ENCODE measurements at places on chromosomes 6 and 20.

DNA sequence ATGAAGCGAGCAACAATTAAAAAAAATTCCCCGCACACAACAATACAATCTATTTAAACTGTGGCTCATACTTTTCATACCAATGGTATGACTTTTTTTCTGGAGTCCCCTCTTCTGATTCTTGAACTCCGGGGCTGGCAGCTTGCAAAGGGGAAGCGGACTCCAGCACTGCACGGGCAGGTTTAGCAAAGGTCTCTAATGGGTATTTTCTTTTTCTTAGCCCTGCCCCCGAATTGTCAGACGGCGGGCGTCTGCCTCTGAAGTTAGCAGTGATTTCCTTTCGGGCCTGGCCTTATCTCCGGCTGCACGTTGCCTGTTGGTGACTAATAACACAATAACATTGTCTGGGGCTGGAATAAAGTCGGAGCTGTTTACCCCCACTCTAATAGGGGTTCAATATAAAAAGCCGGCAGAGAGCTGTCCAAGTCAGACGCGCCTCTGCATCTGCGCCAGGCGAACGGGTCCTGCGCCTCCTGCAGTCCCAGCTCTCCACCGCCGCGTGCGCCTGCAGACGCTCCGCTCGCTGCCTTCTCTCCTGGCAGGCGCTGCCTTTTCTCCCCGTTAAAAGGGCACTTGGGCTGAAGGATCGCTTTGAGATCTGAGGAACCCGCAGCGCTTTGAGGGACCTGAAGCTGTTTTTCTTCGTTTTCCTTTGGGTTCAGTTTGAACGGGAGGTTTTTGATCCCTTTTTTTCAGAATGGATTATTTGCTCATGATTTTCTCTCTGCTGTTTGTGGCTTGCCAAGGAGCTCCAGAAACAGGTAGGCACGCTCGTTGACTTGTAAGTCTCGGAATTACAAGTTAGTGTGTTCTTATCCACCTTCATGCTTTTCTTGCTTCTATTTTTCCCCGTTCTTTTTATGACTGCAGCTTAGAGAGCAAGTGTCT is at the start of gene EDN1:
Gene EDN1 (plus strand): TSS at position 429 of the 888 bp plus-strand sequence. CDS start 269 bp downstream, at position 698.
- DNase-seq: peak; percentile 41

DNA sequence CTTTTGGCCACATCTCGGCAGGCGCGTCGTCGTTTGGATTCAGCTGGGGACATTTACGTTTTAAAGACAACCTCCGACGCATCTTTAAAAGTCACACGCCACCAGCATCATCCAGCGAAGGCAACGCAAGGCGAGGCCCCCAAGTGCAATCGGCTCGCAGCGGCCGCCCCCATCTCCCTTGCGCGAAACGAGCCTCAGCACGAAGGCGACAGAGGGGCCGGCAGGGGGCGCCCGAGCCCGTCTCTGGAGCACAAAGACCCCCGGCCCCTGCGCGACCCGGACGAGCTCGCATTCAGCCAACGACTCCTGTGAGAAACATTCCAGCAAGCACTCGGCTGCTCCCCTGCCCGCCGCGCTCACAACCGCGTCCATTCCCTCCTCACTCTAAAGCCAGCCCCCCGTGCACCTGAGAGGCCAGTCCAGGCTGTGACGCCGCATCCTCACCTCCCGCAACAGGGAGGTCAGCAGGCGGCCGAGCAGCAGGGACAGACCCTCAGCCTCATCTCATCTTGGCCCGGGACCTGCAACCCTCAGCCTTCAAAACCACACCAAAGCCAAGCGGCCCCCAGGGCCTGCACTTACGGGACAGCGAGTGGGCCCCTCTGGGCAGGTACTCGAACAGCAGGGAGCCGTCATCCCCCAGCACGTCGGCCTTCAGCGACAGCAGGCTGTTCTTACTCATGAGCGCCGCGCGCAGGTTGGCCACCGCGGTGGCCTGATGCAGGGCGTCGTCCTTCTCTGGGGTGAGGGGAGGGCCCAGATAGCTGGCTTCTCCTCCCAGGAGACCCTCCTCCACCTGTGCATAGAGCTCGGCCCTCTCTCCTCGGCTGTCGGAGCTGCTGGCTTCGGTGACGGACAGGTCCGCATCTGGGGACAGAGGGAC is 35.8 kb downstream of the SLC2A4RG start:
- DNase-seq: peak; percentile 14

- DNase-seq: no peak
Measured at GRCh38 chr6:37812841-37813240, 6.7 kb upstream of the ZFAND3 start.

GRCh38 chr6:147384737-147385710 is 123.5 kb upstream of the SAMD5 start:
- no peak for DNase-seq

All from activated CD4-positive, alpha-beta T cell treated with anti-CD3 and anti-CD28 coated beads, Interleukin-2, amount 50 U/mL, for 1 hour (primary cell).